ENCODE measurements at places on chromosomes 7 and 10.

DNA sequence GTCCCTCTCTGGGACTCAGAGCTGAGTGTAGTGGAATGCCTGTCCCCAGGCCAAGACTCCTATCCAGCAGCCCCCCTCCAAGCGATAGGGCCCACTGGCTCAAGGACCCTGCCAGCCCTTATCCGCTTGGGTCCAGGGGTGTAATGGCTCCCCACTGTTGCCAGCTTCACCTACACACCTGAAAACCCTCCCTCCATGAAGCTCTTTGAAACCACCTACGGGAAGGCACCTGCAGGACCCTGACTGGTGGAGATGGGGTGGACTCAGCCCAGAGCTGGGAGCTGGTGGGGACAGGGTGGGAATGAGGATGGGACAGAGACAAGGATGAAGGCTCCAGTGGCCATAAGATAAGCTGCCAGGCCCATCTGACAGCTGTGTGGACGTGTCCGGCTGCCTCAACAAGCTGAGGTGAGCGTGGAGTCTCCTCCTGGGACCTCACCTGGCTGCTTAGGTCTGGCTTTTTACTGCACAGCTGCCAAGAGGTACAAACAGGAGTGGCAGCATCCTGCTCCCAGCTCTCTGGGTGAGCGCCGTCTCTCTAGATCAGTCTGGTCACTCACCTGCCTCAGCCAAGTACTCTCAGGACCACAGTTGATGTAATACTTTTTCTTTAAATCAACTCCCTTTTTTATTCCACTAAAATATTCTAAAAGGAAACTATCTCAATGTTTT, 41.9 kb downstream of the DRGX start:
- no peak for ATAC-seq

DNA sequence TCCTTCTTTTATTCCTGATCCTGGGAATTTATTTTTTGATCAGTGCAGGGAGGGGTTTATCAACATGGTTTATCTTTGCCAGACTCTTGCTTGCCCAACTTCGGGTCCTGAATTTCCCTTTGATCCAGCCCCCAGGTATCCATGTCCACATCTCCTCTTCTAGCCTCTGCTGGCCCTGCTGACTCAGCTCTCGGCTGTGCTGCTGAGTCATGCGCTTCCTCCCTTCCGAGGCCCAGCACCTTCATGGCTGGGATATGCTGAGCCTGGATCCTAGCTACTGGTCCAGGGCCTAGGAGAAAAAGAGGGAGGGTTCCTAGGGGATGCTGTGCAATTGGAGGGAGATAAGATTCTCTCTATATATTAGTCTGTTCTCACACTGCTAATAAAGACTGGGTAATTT, 380.7 kb upstream of the SHH start:
- ATAC-seq: no peak

DNA sequence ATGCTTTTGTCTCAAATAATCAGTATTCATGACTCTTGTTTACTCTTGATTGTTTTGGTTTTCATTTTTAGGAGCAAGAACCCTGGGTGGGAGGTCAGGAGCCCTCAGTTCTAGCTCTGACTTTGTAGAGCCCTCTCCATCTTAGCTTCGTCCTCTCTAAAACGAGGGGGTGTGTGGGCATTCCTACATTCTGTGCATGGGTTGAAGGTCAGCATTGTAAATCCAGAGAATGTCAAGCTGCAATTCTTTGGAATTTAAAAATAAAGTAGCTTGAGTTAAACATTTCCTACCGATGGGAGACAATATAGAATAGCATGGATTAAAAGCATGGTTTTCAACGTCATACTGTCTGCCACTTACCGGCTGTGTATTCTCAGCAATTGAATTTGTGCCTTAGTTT, 128.3 kb downstream of the PRPF18 start:
- no peak for ATAC-seq

DNA sequence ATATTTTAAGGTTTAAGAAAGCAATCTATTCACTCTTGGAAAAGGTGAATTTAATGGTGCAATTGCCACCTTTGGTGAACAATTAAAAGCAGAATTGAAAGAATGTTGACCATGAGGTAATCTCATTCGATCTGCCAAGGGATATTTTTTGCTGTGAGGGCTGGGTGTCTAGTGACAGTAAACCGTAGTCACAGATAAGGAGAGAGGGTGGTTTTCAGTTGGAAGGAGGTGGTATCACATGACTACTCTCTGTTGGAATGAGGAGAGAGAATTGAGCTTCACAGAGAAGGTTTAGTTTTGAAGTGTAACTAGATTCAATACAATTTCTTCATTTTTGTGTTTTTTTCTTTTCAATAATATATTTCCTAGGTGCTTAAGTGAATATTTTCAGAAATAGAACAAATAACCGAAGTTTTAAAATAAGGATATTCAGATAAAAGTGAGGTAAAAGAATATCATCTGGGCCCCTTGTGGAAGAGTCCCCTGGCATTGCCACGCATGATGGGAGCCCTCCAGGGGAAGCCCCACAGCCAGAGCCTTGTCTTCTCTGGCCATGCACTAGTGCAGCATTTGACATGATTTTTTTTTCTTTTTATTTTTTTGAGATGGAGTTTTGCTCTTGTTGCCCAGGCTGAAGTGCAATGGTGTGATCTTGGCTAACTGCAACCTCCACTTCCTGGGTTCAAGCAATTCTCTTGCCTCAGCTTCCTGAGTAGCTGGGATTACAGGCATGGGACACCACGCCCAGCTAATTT, 73.4 kb downstream of the GPR141 start:
- no peak for ATAC-seq

- no peak for ATAC-seq
These were observed 23.0 kb downstream of the HDAC9 start for GRCh38 chr7:18518555-18518954.

GRCh38 chr10:57706576-57707299, 561.0 kb downstream of the IPMK start:
- ATAC-seq: no peak

DNA sequence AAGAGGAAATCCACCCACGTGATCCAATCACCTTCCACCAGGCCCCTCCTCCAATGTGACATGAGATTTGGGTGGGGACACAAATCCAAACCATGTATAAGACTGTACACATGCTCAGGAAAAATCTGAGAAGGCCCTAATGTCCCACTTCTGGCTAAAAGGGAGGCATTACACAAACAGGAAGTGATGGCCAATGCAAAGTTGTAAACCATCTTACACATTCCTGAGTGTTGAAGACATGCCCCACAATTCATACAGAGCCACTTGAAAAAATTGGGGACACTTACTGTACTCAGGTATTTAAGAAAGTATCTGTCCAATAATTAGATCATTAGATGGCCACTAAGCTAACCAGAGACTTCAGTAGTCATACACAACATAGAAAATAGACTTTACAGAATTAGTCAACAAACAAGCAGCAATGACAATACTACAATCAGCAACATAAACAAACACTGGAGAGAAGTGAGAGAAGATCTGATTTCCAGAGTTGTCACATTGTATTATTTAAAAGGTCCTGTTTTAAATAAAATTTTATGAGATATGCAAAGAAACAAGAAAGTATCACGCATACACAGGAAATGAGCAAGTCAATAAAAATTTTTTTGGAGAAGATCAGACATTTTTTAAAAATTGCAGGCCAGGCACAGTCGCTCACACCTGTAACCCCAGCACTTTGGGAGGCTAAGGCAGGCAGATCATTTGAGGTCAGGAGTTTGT, 143.3 kb downstream of the DGKI start:
- ATAC-seq: no peak

- ATAC-seq: no peak
These were observed 2.7 kb downstream of the NKX1-2 start for GRCh38 chr10:124446830-124447750.

GRCh38 chr10:30192846-30193608, 133.6 kb upstream of the JCAD start:
- ATAC-seq: no peak

- no peak for ATAC-seq
These were observed 22.2 kb downstream of the CADPS2 start for GRCh38 chr7:122864016-122864415.

DNA sequence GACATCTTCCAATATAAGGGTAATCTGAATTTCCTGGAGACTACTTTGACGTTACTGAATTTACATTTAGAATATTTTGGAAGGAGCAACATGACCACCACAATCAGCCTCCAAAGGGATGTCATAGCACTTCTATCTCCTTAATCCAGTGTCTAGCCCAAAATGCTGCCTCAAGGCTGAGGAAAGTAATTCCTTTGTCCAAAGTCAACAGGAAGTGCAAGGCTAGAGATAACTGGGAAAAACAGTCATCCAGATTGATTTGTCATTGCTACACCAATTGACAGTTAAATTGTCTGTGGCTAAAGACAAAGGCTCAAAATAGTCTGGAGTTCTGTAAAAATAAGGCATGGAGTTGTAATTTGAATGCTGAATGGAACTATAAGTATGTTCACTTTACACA, 3.9 kb upstream of the TFPI2 start:
- ATAC-seq: no peak

- ATAC-seq: peak; percentile 37
These were observed 635 bp downstream of the ZNF12 start for GRCh38 chr7:6705959-6706665.

- no peak for ATAC-seq
These were observed 357.4 kb upstream of the TMEM229A start for GRCh38 chr7:124390301-124390700.

DNA sequence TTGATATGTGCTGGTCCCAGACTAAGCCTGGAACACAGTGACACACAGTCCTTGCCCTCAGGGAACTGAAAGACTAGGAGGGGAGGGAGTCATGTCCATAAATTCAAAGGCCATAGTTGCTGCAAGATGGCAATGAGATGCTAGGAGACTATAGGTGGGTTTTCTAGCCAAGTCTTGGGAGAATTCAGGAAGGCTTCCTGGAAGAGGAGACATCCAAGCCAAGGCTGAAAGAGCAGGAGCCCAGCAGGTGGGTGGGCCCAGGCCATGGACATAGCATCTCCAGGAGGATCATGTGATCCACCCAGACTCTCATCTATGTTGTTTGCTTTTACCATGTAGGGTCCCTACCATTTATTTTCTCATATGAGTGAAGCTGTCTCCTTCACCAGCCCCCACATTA, 335.1 kb downstream of the DPP6 start:
- ATAC-seq: no peak

GRCh38 chr7:94409200-94409948, 14.7 kb downstream of the COL1A2 start:
- no peak for ATAC-seq

GRCh38 chr10:120628197-120628596, 171.2 kb downstream of the PLPP4 start:
- no peak for ATAC-seq

- no peak for ATAC-seq
These were observed 75.9 kb downstream of the CCNY start for GRCh38 chr10:35412003-35412723.

GRCh38 chr7:29214056-29214455, 19.5 kb downstream of the CHN2 start:
- ATAC-seq: no peak

DNA sequence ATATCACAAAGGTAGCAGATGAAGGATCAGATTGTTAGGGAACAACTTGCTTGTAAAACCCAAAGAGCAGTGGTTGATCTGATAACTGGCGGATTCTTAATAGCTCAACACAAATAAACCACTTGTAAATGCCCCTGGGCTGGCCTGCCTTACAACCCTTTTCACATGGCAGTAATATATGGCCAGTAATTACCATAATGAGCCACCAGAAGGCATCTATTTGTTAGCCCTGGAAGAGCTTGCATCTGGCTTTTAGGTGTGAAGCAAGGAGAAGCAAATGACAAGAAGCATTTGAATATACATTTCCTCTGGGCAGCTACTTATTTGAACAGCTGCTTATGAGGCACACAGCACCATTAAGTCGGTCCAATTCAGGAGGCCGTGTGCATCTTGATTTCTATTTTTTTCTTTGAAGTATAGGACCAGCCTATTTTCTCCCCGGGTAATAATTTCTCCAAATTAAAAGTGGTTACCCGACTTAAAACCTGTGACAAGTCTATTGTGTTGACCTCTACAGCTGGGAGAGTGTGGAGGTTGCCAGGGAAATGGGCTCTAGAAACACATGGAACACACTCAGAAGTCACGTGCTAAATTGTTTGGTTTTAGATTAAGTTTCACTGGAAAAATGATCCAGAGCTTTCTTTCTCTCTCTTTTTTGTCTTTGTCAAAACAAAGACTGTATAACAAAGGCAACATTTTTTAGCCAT, 113.4 kb downstream of the SEM1 start:
- no peak for ATAC-seq

GRCh38 chr10:34143466-34143865, 671.6 kb downstream of the PARD3 start:
- ATAC-seq: no peak

DNA sequence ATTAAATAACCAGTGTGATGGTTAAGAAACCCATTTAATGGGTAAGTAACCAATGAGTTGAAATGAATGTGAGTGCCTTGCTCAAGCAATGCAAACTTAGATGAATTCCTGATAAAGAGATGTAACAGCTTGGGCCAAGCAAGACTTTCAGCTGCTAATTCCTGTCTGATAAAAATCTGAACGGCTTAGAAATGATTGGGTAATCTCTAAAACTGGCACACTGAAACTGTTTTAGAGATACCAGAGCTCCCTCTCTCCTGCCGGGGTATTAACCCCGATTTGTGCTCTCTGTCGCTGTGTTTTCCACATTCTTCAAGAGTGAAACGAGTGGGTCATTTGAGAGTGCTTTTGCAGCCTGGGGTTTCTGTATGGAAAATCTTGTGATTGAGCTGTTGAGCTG, 534.9 kb upstream of the GALNT17 start:
- ATAC-seq: no peak

DNA sequence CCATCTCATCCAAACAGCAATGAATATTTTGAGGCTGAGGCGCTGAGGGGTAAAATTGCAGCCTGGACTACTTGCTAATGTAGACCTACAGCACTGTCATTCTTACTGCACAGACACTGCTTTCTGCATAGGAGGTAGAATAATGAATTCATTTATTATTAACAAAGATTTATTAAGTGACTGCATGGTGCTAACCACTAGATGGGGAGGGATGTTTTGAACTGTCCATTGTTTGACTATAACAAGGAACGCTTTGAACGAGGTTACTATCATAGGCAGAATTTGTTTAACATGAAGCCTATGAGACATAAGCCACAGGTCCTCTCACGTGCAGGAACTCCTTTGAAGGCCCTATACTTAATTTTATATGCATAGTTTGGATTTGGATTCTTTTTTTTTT, 143.8 kb downstream of the CFTR start:
- no peak for ATAC-seq

- ATAC-seq: no peak
These were observed 51.9 kb downstream of the ZNF365 start for GRCh38 chr10:62426086-62426485.

GRCh38 chr10:65328486-65328885, 1597.3 kb upstream of the LRRTM3 start:
- ATAC-seq: no peak

- ATAC-seq: no peak
These were observed 11.7 kb upstream of the RAMP3 start for GRCh38 chr7:45145881-45146280.
